Muscle of back (tissue), 13 donors: ENCODE measurements at places on chromosomes 16 and 17.

GRCh38 chr16:11682655-11683096 is 14.4 kb downstream of the SNN start:
- DNase-seq: no peak

DNA sequence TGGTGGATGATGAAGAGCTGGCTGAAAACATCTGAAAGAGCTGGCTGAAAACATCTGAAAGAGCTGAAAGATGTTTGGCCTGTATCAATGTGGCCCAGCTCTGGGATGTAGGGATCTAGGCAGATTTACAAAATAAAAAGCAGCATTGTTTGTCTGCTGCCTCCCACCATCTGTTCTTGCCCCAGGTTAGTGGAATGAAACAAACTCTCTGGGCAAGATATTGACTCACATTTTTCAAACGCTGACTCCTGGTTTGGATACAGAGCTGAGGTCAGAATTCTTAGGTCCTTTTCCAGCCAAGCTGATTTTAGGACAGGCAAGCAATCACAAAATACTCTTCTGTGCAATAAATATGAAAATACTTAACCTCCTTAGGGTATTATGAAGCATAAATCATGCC is 139.0 kb downstream of the STX8 start:
- DNase-seq: peak; percentile 58

DNA sequence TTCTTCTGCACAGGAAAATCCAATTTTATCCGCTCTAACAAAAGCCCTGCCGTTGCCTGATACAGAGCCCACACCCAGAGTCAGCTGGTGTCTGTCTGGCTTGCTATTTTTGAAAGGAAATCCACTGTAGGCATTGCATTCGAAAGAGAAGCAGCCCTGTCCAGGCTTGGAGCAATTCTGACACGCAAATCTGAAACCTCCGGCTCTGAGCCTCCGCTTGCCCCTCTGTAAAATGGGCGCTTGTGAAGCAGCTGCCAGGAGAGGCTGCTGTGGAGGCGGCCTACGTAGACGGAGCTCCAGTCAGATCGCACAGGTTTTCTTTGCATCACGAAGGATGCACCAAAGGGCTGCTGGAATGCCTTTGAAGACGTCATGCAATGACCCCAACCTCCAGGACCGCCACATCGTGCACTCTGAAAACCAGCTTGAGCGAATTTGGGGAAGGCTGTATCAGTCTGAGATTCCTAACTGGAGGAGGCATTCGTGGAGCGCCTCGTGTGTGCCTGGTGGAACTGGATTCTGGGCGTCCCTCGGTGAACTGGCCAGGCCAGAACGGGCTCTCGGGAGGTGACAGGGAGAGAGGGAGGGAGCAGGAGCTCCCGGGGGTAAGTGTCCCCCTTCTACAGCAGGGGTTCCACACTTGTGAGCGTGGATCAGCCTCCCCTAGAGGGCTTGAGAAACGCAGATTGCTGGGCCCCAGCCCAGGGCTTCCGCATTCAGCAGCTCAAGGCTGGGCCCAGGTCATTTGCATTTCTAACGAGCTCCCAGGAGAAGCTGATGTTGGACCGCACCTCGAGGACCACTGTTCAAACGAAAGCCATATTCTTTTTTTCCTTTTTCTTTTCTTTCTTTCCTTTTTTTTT is 215.5 kb downstream of the MRTFB start:
- DNase-seq: no peak

GRCh38 chr17:14301279-14302090 is 604 bp downstream of the HS3ST3B1 start:
- DNase-seq: peak; percentile 73

- no peak for DNase-seq
These were observed 15.6 kb downstream of the RNF112 start for GRCh38 chr17:19426631-19427030.

GRCh38 chr16:80016731-80017326 is 416.3 kb upstream of the MAF start:
- DNase-seq: no peak

DNA sequence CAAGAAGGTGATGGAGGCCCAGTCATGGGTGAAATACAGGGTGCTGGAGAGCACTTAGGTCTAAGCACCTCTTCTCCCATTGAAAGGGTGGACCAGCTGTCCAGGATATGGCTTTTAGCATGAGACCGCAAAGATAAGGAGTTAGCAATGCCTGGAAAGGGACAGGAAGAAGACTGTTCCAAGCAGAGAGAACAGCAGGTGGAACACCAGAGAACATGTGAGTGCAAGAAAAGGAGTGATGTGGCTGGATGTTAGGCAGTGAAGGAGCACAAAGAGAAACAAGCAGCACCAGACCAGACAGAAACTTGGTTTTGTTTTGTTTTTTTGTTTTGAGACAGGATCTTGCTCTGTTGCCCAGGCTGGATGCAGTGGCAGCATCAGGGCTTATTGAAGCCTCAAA is 45.4 kb upstream of the CCL1 start:
- no peak for DNase-seq

GRCh38 chr17:27390540-27390939 is 65.7 kb upstream of the KSR1 start:
- DNase-seq: no peak

- no peak for DNase-seq
These were observed 14.9 kb downstream of the SPATA32 start for GRCh38 chr17:45246861-45247428.

DNA sequence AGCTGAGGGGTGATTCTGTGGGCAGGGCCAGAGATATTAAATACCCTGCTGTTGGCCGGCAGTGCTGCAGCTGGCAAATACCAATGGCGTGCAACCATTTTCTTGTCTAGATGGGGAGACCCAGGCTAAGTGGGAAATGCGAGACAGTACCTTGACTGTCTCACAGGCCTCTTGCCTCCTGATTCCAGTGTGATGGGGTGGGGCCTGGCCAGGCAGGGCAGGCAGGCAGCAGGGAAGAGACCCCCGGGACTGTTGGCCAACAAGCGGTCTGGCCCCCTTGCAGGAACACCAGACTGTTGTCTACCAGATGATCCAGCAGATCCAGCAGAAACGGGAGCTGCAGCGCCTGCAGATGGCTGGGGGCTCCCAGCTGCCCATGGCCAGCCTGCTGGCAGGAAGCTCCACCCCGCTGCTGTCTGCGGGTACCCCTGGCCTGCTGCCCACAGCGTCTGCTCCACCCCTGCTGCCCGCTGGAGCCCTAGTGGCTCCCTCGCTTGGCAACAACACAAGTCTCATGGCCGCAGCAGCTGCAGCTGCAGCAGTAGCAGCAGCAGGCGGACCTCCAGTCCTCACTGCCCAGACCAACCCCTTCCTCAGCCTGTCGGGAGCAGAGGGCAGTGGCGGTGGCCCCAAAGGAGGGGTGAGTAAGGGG is 5.7 kb upstream of the CISD3 start:
- DNase-seq: no peak

GRCh38 chr16:56781528-56781961 is 51.6 kb downstream of the NUP93 start:
- no peak for DNase-seq

DNA sequence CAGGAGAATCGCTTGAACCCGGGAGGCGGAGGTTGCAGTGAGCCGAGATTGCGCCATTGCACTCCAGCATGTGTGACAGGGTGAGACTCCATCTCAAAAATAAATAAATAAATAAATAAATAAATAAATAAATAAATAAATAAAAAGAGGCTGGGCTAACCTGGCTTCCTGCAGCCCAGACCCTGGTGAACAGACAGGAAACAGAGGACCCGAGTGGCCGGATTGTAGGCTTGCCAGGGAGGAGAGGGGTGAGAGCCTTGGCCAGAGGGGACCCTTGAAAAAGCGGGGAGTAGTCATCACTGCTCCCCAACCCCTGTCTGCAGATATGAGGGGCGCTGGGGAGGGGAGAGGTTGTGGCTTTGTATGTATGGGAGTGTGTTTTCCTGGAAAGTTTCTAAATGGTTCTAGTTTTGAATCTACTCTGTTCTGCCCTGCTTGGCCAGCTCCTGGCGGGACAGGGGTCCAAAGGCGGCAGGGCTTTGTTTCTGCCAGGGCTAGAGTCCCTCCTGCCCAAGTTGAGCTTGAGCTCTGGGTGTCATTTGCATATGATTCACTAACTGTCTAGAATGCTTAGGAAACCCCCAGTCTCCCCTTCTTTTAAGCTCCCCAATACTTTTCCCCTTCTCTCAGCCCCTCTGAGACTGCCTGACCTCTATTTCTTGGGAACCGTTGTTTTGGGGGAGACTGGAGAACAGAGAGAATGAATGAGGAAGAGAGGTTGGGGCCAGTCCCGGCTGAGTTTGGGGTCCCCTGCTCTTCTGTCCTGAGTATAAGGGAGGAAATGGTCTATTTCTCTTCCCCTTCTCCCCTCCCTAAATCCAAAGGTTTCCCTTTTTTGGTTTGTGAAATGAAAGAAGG is 16.4 kb downstream of the RARA start:
- no peak for DNase-seq

GRCh38 chr17:49939318-49939717 is 29.7 kb upstream of the DLX4 start:
- no peak for DNase-seq

DNA sequence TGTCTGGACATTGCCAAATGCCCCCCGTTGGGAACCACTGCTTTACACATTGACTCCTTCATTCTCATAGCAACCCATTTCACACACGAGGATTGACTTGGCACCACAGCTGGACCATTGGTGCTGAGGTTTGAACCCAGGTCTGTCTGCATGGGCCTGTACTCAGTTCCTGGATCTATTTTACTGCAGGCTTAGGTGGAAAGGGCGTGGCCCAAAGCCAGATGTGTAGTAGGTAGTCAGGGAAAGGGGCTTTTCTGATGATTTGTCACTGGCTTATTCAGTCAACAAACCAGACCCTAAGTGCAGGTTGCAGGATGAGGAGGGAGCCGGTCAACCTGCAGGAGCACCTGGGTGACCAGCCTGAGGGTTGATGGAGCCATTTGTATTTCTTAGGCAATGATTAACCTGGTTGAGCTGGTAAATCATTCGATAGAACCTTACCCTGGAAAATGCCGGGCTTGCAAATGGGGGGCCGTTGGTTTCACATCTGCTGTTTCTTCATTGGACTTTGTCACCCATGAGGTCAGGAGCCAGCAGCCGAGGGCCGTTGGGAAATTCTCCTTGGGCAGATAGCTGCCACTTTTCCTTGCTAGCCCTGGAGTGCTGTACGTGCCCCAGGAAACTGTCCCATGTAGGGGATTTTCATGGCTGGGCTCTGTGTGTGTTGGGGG is 104.4 kb downstream of the CMIP start:
- DNase-seq: no peak

DNA sequence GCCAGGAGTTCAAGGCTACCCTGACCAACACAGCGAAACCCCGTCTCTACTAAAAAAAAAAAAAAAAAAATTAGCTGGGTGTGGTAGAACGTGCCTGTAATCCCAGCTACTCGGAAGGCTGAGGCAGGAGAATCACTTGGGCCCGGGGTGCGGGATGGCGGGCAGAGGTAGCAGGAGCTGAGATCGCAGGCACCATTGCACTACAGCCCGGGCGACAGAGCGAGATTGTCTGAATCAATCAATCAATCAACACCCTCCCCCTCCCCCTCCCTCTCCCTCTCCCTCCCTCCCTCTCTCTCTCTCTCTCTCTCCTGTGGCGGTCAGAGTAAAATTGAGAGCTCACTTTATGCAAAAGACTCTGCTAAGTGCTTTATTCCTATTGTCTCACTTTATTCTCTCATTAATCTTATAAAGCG is 1.2 kb downstream of the HSDL1 start:
- no peak for DNase-seq
